ENCODE measurements at places on chromosomes 12 and 14. TPM values are rescaled to one million over a fixed set of nuclear protein-coding genes. Genes with fewer than 3 reads are reported as not detected.

Gene DNAAF2
- total RNA-seq: 6.1 TPM

Gene VWF
- total RNA-seq: 244 TPM

Gene RNASE9
- total RNA-seq: not detected

Gene SMCO2
- total RNA-seq: not detected

Gene ANP32D
- not detected for total RNA-seq
